ENCODE measurements at places on chromosomes 4 and X.

- no peak for DNase-seq
Observed at GRCh38 chr4:56817840-56818491, 3.5 kb downstream of the SPINK2 start.

- no peak for DNase-seq
Observed at GRCh38 chr4:168741281-168742173, 244.7 kb downstream of the PALLD start.

DNA sequence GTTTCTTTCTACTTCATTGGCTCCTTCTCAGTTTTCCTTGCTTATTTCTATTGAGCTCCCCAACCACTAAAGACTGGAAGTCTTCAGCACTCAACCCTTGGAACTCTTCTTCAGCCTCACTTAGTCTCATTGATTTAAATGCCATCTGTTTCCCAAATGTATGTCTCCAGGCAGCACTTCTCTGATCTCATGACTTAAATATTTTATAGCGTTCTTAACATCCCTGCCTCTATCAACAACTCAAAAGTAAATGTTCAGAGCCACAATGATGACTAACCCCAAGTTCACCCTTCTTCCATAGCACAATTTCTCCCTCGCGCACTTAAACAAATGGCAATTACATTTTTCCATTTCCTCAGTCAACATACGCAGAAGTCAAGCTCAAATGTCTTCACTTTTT lies 1393.3 kb downstream of the ARAP2 start:
- no peak for DNase-seq

- DNase-seq, result no peak
Observed at GRCh38 chr4:56372774-56373173, 14.5 kb downstream of the AASDH start.
